Activated T-helper 17 cell treated with anti-CD3 and anti-CD28 coated beads, Interleukin-2, amount 50 U/mL, for 72 hours (primary cell): ENCODE measurements at places on chromosomes 16 and 17.

DNA sequence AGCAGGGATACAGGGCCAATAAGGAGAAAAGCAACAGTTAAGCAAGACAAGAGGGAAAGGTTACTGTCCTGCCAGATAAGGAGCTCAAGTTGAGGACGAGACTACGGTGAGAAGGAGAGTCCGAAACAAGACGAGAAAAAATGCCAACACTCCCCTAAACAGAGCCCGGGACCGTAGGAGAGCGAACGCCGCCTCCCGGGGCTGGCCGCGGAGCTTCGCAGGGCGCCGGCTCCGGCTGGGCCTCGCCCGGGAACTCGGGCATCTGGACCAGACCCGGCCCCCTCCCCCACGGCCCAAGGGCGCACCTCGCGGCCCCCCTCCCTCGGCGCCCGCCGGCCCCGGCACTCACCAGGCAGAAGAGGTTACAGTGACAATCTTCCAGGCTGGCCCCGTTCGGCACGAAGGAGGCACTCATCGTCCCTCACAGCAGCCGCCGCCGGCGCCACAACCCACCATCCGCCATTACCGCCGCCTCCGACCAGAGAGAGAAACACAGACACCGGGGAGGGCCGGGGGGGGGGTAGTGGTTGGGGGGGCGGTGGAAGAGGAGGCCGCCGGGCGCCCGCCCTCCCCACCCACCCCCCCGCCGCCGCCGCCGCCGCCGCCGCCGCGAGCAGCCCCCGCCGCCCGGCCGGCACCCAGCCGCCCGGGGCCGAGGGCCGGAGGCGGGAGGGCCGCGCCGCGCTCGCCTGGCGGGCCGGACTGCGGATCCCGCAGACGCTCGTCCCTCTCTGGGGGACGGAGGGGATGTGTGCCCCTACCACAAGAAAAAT, at the start of gene MED13:
TSS of gene MED13 (minus strand) at position 488 of the 773 bp plus-strand sequence. CDS start at position 415, 73 bp downstream.
- peak within 1 kb of the TSS; percentile 99 for H3K27ac ChIP-seq
- H3K27me3 ChIP-seq, result no peaks in the 10 kb centered on the region
- H3K4me3 ChIP-seq, result peak within 1 kb of the TSS; percentile 100
- peaks cover 56% of the 10 kb centered on the region for H3K36me3 ChIP-seq
- peaks cover 26% of the 10 kb centered on the region for H3K4me1 ChIP-seq

GRCh38 chr16:10618710-10619209, 38.4 kb upstream of the EMP2 start:
- no peaks in the 10 kb centered on the region for H3K4me1 ChIP-seq
- no peak overlapping the region for H3K27ac ChIP-seq
- H3K36me3 ChIP-seq, result no peaks in the 10 kb centered on the region
- ATAC-seq, result no peak
- no peak overlapping the region for H3K4me3 ChIP-seq
- peaks cover 28% of the 10 kb centered on the region for H3K27me3 ChIP-seq

DNA sequence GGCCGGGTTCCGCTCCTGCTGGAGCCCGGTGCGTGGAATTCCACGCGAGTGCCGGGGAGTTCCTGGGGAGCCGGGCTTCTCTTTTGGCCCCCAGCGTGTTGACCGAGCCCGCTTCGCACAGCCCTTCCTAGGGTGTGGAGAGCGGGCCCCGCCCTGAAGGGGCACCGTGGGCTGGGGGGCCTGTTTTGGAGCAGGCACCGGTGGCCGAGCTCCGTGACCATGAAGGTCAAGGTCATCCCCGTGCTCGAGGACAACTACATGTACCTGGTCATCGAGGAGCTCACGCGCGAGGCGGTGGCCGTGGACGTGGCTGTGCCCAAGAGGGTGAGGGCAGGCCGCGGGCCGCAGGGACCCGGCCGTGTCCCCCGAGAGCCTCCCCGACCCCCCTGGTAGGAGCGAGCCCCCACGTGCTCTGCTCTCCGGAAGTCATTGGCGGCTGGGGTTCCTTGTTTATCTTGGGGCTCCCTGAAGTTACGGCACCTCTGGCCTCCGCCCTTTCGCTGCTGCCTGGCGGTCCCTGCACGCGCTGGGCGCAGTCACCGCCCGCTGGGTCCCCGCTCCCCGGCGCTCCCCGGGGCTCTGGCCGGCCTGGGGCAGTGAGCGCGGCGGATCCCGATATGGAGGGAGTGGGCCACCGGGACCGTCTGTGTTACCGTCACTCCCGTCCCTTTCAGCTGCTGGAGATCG, 528 bp downstream of the HAGHL start:
- H3K27me3 ChIP-seq, result no peaks in the 10 kb centered on the region
- peak; percentile 27 for ATAC-seq
- no peaks in the 10 kb centered on the region for H3K4me1 ChIP-seq
- no peak overlapping the region for H3K4me3 ChIP-seq

- no peak overlapping the region for H3K27ac ChIP-seq
- no peaks in the 10 kb centered on the region for H3K36me3 ChIP-seq
- H3K4me1 ChIP-seq, result no peaks in the 10 kb centered on the region
- no peak for ATAC-seq
These were observed 176.4 kb upstream of the GSE1 start for GRCh38 chr16:85436636-85437165.

DNA sequence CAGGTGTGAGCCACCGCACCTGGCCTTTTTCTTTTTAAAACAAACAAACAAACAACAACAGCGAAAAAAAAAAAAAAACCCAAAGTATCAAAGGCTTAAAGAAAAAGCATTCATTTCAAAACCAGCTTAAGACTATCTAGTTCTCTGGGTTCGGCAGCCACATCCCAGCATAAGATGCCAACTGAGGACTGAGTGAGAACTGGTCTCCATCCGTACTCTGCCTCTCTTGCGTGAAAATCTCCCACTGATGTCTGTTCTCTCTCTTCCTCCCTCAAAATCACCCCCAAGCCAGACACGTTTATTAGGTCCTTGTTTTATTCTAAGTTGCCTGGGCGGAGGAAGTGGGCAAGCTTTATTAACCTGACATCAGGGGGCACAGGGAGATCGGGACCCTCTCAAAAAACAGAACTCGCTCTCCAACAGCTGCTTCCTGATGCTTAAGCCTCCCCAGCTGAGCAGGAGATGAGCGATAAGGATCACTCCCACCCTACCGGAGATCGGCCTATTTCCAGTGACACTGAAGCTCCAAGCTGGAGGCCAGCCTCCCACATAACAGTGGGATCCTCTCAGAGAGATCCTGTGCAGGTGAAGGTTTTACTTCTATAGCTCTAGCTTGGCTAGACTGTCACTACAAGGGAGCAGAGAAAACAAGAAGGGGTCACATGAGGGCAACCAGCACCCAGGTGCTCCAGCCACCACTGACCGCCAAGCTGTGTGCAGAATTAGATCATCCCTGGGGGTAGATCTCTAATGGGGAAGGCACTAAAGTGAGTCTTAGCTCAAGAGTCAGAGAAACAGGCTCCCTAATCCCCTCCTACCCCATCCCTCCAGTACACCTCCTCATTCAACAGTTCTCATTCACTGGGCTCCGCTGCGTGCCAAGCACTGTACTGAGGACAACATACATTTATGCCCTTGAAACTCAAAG, 13.6 kb downstream of the CDC42EP4 start:
- H3K4me3 ChIP-seq, result no peak overlapping the region
- no peaks in the 10 kb centered on the region for H3K27me3 ChIP-seq
- no peaks in the 10 kb centered on the region for H3K36me3 ChIP-seq
- no peaks in the 10 kb centered on the region for H3K4me1 ChIP-seq
- ATAC-seq, result no peak

- H3K4me1 ChIP-seq, result peaks cover 21% of the 10 kb centered on the region
- no peak overlapping the region for H3K4me3 ChIP-seq
- no peaks in the 10 kb centered on the region for H3K36me3 ChIP-seq
- no peaks in the 10 kb centered on the region for H3K27me3 ChIP-seq
- no peak overlapping the region for H3K27ac ChIP-seq
These were observed 52.4 kb downstream of the MYO18A start for GRCh38 chr17:29127840-29128239.
